ENCODE measurements at places on chromosomes 6 and 20.

- no peak for DNase-seq
Observed at GRCh38 chr6:2557181-2557720, 193.5 kb downstream of the MYLK4 start.

DNA sequence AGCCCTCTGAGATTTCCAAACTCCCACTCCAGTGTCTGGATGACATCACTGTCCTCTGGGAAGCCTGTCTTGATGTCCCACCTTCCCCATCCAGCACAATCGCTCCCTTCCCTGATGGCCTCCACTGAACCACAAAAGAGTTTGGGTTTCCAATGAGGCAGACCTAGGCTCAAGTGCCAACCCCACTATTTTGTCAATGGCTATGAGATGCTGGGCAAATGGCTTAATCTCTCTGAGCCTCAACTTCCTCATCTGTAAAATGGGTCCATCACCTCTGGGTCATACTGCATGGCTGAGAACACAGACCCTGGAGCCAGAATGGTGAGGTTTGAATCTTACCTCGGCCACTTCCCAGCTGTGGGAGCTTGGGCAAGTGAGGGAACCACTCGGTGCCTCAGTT, 11.7 kb downstream of the SLC13A3 start:
- no peak for DNase-seq

- DNase-seq, result peak; percentile 60
Observed at GRCh38 chr6:105844275-105844883, 241.8 kb upstream of the PRDM1 start.

DNA sequence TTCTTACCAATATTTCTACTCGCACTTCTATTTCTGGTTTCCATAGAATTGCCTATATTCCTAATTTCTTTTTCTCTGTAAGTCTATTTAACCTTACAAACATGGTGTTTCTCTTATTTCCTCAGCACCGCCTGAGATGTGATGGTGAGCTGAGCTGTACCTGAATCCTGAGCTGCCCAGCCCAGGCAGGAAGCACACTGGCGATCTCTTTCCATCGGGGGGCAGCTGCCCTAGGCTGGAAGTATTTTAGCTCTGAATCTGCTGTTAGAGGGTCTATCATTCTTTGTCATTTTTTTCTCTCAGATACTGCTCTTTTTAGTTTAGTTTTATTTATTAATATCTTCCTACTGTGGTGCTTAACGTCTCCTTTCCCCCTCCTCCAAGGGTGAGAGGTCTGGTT, 173.4 kb upstream of the SLC35B3 start:
- DNase-seq, result peak; percentile 57

GRCh38 chr20:9884061-9884460, 45.2 kb upstream of the PAK5 start:
- peak; percentile 54 for DNase-seq

GRCh38 chr20:50330504-50331313, 140.1 kb downstream of the CEBPB start:
- no peak for DNase-seq

DNA sequence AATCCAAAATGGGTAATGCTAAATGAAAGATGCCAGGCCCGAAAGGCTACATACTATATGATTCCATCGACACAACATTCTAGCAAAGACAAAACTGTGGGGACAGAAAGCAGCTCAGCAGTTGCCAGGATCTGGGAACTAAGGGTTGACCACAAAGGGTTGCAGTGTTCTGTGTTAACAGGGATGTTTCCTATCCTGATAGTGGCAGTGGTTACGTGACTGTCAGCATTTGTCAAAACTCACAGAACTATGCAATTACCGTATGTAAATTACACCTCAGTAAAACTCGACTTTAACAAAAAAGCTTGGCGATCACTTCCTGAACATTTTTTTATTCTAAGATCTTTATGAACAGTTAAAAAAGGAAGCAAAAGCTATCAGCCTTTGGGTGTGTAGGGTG, 83.9 kb downstream of the BANF2 start:
- no peak for DNase-seq

GRCh38 chr20:59992526-59993084, 34.4 kb downstream of the CDH26 start:
- no peak for DNase-seq

- DNase-seq, result no peak
Observed at GRCh38 chr6:91288741-91289140, 701.9 kb upstream of the MAP3K7 start.

DNA sequence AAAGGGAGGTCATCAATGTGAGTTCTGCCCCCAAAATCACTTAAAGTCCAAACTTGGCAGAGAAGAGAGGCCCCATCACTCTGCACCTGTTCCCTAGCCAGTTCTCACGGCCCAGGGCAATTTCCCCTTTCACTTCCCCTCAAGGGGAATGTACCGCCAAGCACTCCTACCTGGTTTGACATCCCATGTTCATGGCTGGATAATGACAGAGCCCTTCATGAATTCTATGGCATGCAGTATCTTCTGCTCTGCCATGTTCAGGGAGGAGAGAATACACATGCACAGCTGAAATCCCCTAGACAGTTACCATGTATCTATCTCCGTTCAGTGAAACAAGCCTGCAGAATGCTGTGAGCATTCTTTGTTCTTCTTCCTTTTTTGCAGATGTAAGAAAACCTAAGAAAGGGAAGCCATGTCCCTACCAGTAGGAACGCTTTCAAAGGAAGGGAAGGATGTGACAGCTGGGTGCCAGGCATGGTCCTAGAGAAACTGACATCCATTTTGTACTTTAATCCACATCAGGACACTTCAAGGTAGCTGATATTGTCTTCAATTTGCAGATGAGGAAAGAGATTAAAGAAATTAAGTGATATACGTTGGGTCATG, 79.8 kb upstream of the ARID1B start:
- DNase-seq, result no peak

DNA sequence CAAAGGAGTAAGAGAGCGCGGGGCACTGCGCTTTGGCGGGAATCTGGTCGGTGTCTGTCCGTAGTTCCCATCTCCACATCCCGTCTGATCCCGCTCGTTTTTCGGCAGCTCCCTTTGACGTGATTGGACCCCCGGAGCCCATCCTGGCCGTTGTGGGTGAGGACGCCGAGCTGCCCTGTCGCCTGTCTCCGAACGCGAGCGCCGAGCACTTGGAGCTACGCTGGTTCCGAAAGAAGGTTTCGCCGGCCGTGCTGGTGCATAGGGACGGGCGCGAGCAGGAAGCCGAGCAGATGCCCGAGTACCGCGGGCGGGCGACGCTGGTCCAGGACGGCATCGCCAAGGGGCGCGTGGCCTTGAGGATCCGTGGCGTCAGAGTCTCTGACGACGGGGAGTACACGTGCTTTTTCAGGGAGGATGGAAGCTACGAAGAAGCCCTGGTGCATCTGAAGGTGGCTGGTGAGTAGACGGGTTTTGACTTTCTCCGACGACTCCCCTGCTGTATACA, 1.4 kb downstream of the BTN1A1 start:
- DNase-seq, result peak; percentile 80

GRCh38 chr6:83370567-83370966, 60.3 kb downstream of the ME1 start:
- DNase-seq, result no peak

DNA sequence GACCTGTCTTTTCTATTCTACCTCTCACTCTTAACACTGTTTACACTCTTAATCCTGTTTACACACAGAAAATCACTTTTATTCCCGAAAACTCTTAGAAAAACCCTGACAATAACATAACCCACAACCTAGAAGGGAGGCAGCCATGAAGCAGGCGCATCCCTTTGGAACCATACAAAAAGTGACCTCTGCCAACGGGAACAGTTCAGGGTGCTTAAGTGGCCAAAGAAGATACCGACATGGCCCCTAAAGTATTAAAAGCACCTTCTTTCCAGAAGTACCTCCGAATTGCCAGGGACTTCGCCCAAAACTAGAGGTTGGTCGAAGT, 490 bp downstream of the MMUT start:
- no peak for DNase-seq

DNA sequence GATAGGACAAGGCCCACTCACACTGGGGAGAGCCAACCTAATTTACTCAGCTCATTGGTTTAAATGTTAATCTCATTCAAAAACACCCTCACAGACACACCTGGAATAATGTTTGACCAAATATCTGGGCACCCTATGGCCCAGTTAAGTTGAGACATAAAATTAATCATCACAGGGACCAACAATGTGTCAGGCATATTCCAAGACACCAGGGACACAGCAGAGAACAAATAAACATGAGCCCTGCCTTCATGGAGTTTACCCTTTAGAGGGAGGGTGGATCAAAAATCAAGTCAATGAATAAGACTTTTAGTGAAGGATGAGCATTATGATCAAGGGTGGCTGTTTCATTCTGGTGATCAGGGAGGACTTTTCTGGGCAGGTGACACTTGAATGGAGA, 98.7 kb upstream of the CHD6 start:
- no peak for DNase-seq

DNA sequence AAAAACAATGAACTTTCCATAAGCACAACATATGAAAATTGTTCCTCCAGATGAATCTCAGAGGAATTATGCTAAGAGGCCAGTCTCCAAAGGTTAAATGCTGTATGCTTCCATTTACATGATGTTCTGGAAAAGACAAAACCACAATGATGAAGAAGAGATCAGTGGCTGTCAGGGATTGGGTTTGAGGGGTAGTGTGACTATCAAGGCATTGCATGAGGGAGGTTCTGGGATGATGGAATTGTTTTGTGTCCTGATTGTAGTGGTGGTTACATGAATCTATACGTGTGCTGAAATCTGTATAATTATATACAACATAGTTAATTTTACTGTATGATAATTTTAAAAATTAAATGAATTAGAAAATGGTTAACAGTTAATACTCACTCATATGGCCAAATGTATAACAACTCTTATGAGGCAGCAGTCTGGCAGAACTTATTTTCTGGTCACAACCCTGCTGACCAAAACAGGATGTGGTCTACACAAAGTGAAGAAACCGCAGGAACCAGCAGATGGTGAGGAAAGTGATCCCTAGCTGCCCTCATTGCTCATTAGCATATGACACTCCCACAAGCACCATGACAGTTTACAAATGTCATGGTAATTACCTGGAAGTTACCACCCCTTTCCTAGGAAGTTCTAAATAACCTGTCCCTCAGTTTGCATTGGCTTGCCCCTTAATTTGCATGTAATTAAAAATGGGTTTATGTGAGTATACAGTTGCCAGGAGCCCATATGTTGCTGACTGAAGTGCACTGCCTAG, 31.9 kb downstream of the NSFL1C start:
- no peak for DNase-seq

DNA sequence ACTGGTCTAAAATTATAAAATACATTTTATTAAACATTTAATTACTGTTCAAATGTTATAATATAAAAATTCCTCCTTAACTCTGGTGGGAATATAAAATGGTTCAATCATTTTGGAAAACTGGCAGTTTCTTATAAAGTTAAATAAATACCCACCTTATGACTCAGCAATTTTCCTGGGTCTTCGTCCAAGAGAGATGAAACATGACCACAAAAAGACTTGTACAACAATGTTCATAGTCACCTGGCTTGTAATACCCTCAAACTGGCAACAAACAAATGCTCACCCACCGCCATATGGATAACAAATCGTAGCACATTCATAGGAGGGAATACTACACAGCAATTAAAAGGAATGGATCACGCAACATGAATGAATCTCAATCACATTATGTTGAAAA, 66.0 kb upstream of the RIN2 start:
- DNase-seq, result no peak

DNA sequence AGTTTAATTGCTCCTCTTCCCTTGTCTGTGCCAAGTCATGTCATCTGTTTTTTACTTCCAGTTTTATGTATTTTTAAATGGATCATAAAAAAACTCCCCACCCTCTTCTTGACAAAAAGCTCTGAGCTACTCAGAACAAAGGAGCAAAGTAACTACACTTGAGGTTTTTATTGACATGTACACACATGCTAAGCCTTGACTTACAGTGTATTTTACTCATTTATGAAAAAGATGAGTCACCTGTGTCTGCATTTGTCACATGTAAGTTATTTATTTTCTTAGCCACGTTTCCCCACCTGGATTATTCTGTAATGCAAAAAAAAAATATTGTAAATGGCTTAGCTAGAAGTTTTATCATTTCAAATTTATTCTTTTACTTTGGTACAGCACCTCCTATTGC, 628.8 kb upstream of the SLC35B3 start:
- no peak for DNase-seq

DNA sequence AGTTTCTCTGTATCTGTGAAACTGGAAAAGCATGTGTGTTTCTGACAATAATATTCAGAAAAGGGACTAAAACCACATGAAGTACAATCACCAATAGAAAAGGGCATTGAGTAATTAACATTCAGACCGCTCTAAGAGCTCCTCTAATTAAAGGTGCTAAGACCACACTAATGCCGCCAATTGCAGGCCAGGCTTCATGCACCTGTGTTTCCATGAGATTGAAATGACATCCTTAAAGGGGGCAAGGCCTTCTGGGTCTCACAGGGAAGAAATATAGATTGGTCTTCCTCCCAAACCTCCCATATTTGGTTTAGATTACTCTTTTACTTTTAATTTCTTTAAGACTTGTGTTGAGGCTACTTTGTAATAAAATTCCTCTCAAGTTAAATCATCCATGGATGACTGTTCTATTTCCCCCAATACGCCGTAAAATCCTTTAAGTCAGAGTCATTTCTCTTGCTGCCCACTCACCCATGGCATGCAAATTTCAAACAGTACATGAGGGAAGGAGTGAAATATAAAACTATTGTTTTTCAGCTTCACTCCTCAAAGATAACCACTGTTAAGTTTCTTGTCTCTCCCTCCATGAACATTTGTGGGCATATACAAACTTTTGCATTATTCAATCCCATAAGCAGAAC, 110.6 kb downstream of the UBE3D start:
- DNase-seq, result no peak

- peak; percentile 69 for DNase-seq
Observed at GRCh38 chr6:88975369-88975768, 12.0 kb upstream of the RNGTT start.

- DNase-seq, result no peak
Observed at GRCh38 chr6:125798734-125799508, 8.2 kb downstream of the NCOA7 start.

DNA sequence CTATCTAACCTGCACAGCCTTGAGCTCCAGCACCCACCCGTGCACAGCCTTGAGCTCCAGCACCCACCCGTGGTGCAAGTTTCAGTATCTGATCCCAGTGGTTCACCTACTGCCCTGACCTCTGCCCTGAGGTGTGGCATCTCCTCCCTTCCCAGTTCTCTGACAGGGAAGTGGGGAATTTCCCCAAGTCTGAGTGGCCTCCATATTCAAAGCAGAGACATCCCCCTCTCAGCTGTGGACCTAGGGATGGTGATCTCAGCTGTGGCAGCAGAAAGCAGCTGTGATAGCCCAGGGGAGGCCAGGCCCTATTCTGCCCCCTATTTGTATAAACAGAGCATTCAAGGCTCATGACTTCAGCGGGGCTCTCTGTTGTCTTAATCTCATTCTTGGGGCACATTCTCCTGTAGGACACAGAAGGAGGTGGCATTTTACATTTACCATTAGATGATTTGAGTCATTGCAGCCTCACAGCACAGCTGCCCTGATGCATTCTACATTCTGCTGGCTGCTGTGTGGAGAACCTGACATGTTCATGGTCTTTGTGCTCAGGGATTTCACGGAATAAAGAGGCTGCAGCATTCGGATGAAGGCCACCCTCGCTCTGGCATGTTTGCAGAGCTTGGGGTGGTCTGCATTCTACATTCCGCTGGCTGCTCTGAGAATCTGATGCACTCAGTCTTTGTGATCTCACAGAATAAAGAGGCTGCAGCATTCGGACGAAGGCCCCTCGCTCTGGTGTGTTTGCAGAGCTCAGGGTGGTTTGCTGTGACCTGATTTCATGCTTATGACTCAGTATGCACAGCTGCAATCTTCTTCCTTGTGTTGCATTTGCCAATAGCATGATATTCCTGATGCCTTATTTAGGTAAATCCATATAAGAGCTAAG, 16.9 kb downstream of the GPR31 start:
- no peak for DNase-seq
